Naive thymus-derived CD4-positive, alpha-beta T cell (primary cell): ENCODE measurements at places on chromosomes 1 and 21. TPM values are rescaled to one million over a fixed set of nuclear protein-coding genes. Genes with fewer than 3 reads are reported as not detected.

GRCh38 chr21:37603129-37603528 lies 236.6 kb downstream of the DYRK1A start:
- no peaks in the 10 kb centered on the region for H3K27me3 ChIP-seq
- H3K36me3 ChIP-seq: no peaks in the 10 kb centered on the region
- DNase-seq: no peak
- no peak overlapping the region for H3K4me3 ChIP-seq

GRCh38 chr1:234413485-234413884 lies 40.2 kb downstream of the COA6 start:
- no peaks in the 10 kb centered on the region for H3K27me3 ChIP-seq
- no peak overlapping the region for H3K27ac ChIP-seq
- no peak for DNase-seq
- H3K4me1 ChIP-seq: peaks cover 9% of the 10 kb centered on the region
- peaks cover 37% of the 10 kb centered on the region for H3K36me3 ChIP-seq
- no peak overlapping the region for H3K4me3 ChIP-seq

- no peak for DNase-seq
- H3K27me3 ChIP-seq: no peaks in the 10 kb centered on the region
- no peaks in the 10 kb centered on the region for H3K36me3 ChIP-seq
- H3K27ac ChIP-seq: no peak overlapping the region
- H3K4me3 ChIP-seq: no peak overlapping the region
Measured at GRCh38 chr21:17709266-17709611, 96.5 kb upstream of the BTG3 start.

DNA sequence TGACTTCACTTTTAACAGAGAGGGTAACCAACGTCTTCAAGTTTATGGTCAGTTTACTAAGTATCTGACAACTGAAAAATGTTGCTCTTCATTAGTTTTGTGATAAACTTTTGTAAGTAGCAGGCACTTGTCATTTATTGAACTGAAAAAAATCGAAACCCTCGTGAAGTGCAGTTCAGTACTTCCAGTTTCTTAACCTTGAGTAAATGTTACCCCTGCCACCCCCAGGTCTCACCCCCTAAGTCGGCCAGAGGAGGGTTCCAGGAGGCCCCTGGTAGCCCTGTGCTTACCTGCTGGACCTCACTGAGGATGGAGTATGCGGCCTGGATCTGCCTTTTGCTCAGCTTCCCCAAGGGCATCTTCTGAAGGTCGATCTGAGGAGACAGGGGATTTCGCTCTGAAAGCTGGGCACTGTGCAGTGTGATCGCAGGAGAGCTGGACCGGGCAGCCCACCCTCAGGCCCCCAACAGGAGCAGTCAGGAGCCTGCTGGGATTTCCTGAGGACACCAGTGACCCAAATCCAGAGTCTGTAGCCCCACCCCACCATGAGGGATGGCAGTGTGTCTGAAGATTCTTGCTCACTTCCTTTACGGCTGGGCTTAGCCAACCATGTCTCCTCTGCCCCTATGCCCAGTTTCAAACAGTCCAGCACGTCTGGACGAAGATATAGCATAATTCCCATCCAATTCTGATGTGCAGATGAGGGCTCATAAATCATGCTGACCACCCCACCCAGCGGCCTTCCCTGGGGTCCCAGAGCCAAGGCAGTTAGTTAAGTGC lies 37.6 kb downstream of the PARP1 start:
- no peak for DNase-seq
- H3K4me1 ChIP-seq: no peaks in the 10 kb centered on the region
- H3K4me3 ChIP-seq: no peak overlapping the region
- peaks cover 97% of the 10 kb centered on the region for H3K36me3 ChIP-seq

DNA sequence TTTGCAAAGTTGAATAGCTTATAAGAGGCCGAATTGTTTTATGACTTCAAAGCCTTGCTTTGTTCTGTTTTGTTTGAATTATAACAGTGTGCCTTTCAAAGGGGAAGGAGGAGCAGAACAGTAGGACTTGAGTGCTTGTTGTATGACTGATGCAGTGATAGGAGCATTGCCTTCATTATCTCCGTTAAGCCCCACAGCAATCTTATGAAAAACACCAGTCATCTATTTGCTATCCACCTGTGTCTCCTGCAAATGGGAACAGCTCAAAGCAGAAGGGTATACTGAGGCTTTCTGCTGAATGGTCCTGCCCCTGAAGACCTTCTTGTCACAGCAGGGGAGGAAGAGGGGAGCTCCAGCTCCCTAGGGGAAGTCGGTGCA lies 127.5 kb downstream of the RNF220 start:
- no peaks in the 10 kb centered on the region for H3K4me1 ChIP-seq
- no peaks in the 10 kb centered on the region for H3K27me3 ChIP-seq
- DNase-seq: no peak
- H3K4me3 ChIP-seq: no peak overlapping the region
- H3K27ac ChIP-seq: no peak overlapping the region

DNA sequence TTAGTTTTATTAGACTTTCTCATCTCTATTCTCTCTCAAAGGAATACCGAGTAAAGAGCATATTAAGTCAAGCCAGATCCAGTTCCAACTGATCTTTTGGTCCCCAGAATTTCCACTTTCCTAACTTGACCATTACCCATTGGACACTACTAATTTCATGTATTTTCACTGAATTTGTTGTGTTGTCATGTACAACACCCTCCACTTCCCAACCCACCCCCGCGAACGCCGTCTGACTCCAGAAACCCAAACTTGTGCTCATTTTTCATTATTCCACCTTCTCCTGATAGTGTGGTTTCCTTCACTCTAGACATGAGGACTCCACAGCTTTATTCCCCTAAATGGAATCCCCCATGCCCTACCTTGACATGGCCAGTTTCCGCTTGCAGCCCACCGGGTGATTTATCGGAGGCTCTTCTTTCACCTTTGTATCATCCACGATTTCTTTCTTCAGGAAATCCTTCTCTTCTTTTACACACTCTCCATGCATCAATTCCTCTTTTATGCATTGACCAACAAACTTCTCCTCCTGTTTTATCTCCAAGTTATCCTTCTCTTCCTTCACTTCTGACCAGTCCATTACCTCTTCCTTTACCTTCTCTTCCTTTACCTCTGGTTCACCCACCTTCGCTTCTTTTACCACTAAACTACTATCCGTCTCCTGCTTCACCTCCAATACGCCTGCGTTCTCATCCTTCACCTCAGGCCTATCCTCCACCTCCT lies 805 bp downstream of the ZNHIT6 start:
- peak overlapping the region; percentile 90 for H3K4me3 ChIP-seq
- peaks cover 8% of the 10 kb centered on the region for H3K36me3 ChIP-seq
- H3K27me3 ChIP-seq: no peaks in the 10 kb centered on the region
- no peak for DNase-seq

- no peak for DNase-seq
- H3K36me3 ChIP-seq: no peaks in the 10 kb centered on the region
- H3K4me3 ChIP-seq: no peak overlapping the region
Measured at GRCh38 chr1:29282135-29282923, 46.0 kb downstream of the PTPRU start.

DNA sequence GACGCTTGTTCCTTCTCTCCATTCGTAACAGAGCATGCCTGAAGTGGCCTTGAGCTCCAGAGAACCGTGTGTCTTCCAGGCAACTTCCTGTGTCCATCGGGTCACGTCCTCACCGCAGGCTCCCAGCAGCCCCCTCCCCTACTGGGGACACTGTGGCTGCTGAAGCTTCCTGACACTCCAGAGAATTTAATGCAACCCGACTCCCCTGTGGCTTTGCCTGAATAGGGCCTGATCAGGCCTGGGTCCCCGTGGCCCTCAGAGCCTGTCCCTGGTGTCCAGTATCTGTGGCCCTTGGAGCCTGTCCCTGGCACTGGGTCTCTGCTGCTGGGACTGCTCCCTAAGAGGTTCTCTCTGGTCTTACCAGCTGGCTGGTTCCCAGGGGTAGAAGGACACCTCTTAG lies 219.7 kb upstream of the VAMP3 start:
- no peak for DNase-seq
- no peak overlapping the region for H3K4me3 ChIP-seq
- no peaks in the 10 kb centered on the region for H3K36me3 ChIP-seq
- no peaks in the 10 kb centered on the region for H3K4me1 ChIP-seq
- H3K27ac ChIP-seq: no peak overlapping the region

DNA sequence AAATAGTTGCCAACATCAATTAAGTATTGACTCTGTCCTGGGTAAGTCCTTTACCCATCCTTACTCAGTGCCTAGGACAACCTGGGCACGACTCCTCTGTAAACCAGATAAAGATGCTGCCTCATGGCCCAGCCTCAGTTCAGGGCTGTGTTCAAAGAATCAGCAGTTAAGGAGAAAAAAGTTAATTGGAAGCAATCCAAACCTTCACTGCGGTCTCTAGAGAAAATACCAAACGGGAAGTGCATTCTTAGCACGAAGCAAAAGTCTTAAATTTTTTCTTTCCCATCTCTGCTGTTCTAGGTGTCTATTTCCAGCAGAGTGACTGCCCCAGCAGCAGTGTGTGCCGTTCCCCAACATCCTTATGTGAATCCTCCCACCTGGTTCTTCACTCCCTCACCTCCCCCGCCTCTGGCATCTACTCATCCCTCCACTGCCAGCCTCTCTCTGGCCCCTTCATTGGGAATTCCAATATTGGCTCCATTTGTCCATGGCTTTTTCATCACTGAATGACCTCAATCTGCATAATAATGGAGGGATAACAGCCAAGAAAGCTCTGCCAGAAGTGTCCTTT lies 23.2 kb downstream of the KANK4 start:
- no peaks in the 10 kb centered on the region for H3K36me3 ChIP-seq
- no peaks in the 10 kb centered on the region for H3K27me3 ChIP-seq
- DNase-seq: peak; percentile 10
- H3K4me1 ChIP-seq: no peaks in the 10 kb centered on the region
- H3K27ac ChIP-seq: no peak overlapping the region

DNA sequence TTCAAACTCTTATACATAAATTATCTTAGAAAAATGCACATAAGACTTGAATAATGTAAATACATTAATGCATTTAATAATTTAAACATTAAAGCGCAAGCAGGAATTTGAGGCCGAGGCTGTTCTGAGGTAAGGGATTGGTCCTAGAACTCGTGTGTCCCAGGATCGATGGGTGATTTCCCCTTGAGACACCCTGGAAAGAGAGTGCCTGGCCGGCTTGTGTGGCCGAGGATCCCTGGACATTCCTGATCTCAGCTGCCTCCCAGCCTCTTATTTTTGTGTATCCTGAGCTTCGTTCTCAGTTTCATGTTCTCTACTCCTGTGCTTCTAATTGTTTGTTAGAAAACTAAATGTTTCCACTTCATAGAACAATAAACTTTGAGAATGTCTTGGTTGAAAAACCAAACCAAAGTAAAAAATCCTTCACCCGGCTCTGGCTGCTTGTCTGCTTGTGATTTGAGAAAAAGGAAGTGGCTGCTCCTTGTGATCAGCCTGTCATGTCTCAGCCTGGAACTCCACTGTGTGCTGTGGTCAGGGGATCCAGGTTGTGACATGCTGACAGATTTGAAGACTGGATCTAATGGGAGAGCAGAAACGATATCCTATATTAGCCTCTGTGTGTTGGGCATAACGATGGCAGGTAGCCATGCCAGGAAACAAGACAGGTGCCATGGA lies 40.7 kb downstream of the PEX14 start:
- H3K4me3 ChIP-seq: no peak overlapping the region
- H3K36me3 ChIP-seq: no peaks in the 10 kb centered on the region
- no peak overlapping the region for H3K27ac ChIP-seq
- H3K27me3 ChIP-seq: no peaks in the 10 kb centered on the region
- H3K4me1 ChIP-seq: peaks cover 55% of the 10 kb centered on the region

DNA sequence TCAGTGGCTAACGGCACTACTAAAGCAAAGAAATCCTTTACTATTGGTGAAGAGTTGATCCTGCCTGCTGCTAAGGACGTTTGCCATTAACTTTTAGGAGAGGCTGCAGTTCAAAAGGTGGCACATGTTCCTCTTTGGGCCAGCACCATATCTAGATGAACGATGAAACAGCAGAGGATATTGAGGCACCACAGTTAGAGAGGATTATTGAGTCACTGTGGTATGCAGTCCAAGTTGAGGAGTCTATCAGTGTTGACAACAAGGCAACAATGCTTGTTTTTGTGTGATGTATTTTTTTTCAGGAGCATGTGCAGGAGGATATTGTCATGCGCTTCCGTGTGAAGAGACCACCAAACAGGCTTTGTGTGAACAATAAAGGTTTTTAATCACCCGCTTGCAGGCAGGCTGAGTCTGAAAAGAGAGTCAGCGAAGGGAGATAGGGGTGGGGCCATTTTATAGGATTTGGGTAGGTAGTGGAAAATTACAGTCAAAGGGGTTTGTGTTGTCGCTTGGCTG lies 80.9 kb downstream of the UCHL5 start:
- H3K27ac ChIP-seq: no peak overlapping the region
- no peaks in the 10 kb centered on the region for H3K36me3 ChIP-seq
- DNase-seq: no peak
- no peaks in the 10 kb centered on the region for H3K27me3 ChIP-seq
- no peak overlapping the region for H3K4me3 ChIP-seq
- no peaks in the 10 kb centered on the region for H3K4me1 ChIP-seq

DNA sequence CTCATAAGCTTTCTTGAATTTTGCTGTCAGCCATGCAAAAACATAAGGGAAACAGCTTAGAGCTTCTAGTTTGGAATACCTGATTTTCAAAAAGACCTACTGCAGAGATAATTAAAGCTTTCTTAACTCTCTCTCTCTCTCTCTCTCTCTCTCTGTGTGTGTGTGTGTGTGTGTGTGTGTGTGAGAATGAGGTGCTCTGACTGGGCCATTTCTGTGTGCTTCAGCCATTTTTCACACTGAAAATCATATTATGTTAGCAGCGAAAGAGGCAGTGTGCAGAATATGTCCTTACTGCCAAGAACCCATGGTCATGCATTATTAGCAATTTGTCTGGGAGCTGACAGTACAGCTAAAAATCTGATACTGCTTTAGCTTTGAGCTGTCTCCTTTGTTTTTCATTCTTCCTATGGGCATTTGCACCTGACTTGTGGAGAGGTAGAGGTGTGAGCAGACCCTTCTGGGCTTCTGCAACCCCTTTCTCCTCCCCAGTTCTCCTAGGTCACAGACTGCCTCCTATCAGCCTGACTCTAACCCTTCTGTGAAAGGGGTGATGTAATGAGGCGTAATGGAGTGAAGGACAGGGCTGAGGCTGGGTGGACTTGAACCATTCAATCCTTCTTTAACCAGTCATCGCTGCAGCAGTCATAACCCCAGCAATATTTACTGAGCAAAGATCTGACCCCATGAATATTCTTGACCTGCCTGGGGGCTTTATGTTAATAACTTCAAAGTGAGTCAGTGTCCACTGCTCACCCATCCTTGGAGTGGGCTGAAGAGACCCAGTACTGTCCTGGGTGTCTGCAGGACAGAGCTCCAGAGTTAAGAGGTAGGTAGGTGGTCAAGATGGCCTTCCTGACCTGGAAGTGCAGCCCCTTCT lies 61.2 kb downstream of the SYT6 start:
- no peak overlapping the region for H3K4me3 ChIP-seq
- no peak for DNase-seq
- no peak overlapping the region for H3K27ac ChIP-seq
- H3K36me3 ChIP-seq: no peaks in the 10 kb centered on the region

The BGLAP gene
- polyA plus RNA-seq: not detected

The IGSF3 gene
- polyA plus RNA-seq: not detected

The PUSL1 gene
- 16.2 TPM for polyA plus RNA-seq

The HTR6 gene
- 0.92 TPM for polyA plus RNA-seq

The KCNT2 gene
- not detected for polyA plus RNA-seq

The VPS45 gene
- 25.6 TPM for polyA plus RNA-seq

The OPTC gene
- not detected for polyA plus RNA-seq

The NLRP3 gene
- polyA plus RNA-seq: 4.6 TPM

The S100A12 gene
- polyA plus RNA-seq: not detected

The FCRL2 gene
- polyA plus RNA-seq: 0.09 TPM
